ENCODE measurements at places on chromosomes 5 and 9. TPM values are rescaled to one million over a fixed set of nuclear protein-coding genes. Genes with fewer than 3 reads are reported as not detected.

ACER2 gene
- total RNA-seq, result 8.8 TPM

KIF12 gene
- 51.2 TPM for total RNA-seq

CORO2A gene
- 1.3 TPM for total RNA-seq

PPP6C gene
- 23.9 TPM for total RNA-seq

PCDHA13 gene
- 2.0 TPM for total RNA-seq

GPR150 gene
- total RNA-seq, result 2.0 TPM

GOLM1 gene
- 40.0 TPM for total RNA-seq

HMMR gene
- total RNA-seq, result 0.38 TPM

IFNA13 gene
- total RNA-seq, result not detected

COL5A1 gene
- total RNA-seq, result 1.2 TPM

ALDH1A1 gene
- total RNA-seq, result 190 TPM

SLC4A9 gene
- total RNA-seq, result 0.32 TPM

- no peak for DNase-seq
Observed at GRCh38 chr5:122170620-122171019, 41.3 kb downstream of the ZNF474 start.

DNA sequence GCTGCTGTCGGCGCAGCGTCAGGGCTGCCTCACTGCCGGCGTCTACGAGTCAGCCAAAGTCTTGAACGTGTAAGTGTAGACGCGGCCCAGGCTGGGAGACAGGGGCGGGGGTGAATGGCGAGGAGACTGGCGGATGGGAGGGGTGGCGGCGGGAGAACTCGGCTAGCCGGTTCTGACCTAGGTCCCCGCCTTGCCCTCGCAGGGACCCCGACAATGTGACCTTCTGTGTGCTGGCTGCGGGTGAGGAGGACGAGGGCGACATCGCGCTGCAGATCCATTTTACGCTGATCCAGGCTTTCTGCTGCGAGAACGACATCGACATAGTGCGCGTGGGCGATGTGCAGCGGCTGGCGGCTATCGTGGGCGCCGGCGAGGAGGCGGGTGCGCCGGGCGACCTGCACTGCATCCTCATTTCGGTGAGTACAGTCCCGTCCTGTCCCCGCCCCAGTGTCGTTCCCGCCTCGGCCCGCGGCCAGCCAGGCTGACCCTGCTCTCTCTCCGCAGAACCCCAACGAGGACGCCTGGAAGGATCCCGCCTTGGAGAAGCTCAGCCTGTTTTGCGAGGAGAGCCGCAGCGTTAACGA is 745 bp downstream of the GADD45G start:
- DNase-seq, result peak; percentile 58

- DNase-seq, result no peak
Observed at GRCh38 chr9:8401961-8402705, 602.6 kb upstream of the DMAC1 start.

DNA sequence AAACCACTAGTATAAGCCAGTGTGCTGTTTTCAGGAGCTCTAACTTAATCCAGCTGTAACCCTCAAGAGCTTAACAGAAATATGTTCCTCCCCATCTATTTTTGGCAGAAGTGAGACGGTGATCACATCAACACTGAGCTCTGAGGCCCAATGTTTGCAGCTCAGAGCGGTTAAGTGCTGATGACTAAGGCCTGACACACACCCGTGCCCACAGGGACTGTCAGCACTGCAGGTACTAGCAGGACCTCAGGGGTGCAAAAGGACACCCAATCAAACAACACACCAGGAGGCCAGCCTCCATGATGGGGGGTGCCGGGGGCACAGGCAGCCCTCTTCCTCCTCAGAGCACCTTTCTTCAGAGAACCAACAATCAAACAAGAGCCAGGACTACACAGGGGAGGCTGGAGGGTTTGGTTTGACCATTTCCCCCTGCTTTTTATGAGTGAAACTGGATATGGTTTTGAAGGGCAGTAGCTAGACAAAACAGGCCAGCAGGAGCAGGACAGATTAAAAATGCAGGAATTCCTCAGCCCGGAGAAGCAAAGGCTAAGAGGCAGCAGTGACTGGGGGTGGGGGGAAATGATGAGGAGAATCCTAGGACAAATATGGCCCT is 61.3 kb downstream of the RAPGEF1 start:
- DNase-seq, result peak; percentile 54

DNA sequence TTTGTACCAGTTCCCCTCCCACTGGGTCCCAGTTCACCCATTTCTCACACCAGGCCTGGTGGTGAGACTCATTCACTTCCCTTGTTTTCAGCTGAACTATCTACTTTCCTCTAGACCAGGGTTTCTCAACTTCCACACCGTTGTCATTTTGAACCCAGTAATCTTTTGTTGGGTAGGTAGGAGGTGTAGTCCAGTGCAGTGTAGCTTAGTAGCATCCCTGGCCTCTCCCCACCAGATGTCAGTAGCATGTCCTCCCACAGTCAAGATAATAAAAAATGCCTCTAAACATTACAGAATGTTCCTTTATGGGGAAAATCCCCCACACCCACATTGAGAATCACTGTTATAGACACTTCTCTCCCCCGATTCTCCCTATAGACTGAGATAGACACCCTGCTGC is 299.1 kb downstream of the EPB41L4A start:
- no peak for DNase-seq

- no peak for DNase-seq
Observed at GRCh38 chr5:179323026-179323870, 22.0 kb downstream of the ADAMTS2 start.

- DNase-seq, result no peak
Observed at GRCh38 chr9:130839132-130840111, 4.4 kb downstream of the ABL1 start.

DNA sequence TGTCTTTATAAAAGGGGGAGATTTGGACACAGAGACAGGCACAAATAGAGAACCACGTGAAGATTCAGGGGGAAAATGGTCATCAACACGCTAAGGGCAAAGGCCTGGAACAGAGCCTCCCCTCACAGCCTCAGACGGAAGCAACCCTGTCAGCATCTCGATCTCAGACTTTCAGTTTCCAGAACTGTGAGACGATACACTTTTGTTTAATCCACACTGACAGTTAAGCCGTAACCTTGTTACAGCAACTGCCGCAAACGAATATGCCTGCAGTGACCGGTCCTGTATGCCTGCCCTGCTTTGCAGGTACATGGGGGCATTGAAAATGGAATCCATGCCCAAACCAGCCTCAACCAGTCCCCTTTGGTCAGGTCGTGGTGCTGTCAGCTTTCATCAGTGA is 139.5 kb downstream of the ATPSCKMT start:
- no peak for DNase-seq

DNA sequence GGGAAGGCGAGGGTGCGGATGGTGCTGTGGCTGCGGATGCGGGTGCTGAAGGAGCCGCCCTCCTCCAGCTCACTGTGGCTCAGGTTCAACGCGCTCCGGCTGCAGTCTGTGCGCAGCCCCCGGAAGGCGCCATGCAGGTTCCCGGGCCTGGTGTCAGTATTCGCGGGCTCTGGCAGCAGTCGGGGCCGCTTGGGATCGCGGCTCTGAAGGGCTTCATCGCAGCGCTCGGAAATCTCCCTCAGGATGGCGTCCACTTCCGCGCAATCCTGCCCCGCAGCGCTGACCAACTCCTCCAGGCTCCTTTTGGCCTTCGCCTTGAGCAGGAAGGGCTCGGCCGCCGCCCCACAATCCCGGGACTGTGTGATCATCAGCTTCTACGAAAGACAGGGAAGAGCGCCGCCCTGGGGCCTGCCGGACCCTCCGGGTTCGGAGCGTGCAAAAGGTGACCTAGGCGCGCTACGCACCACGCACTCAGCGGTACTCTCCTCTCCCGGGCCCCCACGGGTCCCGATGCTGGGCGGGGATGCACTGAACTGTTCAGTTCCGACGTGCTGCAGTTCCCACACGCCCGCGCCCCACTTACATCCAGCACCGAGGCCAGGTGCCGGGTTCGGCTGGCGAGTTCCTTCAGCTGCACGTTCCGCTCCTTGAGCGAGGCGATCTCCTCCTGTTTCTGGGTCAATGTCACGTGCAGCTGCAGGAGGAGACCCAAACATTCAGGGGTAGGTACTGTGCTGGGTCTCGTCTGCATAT is 6.5 kb downstream of the MCIDAS start:
- DNase-seq, result no peak

- no peak for DNase-seq
Observed at GRCh38 chr9:93263334-93264229, 79.6 kb downstream of the WNK2 start.

GRCh38 chr9:127862075-127863011 is 7.9 kb upstream of the ENG start:
- DNase-seq, result no peak

DNA sequence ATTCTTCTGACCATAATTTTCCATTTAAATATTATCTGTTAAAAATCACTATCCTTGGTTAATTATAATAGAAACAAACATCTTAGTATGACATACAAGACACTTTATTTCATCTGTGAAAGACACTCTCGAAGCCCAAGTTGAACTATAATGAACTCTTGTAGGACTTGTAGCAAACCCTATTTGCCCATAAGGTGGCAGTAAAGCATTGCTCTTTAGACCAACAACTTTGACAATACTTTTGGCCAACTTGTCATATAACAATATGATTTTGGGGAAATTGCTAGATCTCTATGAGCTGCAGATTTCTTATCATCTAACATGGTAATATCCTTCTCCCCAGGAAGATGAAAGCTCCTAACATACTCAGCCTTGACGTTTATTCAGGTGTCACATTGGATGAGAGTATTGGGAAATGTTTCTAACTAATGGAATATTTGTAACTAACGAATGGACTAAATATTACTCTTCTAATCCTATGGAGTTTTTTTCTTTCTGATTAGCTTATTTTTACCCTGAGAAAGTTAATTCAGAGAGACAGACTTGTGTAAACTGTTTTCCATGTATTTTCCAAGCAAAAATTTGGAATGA is 11.0 kb downstream of the SPINK14 start:
- DNase-seq, result no peak

DNA sequence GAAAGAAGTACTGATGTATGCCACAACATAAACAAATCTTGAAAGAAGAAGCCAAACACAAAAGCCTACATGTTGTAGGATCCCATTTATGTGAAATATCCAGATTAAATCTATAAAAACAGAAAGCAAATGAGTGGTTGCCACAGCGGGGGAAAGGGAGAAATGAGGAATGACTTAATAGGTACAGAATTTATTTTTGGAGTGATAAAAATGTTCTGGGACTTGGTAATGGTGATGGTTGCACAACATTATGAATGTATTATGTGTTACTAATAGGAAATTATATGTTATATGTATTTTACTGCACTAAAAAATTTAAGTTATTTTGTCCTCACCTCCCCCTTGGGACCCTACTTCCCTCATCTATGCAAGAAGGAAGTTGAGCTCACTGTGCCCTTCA is 16.4 kb upstream of the TTC1 start:
- no peak for DNase-seq

DNA sequence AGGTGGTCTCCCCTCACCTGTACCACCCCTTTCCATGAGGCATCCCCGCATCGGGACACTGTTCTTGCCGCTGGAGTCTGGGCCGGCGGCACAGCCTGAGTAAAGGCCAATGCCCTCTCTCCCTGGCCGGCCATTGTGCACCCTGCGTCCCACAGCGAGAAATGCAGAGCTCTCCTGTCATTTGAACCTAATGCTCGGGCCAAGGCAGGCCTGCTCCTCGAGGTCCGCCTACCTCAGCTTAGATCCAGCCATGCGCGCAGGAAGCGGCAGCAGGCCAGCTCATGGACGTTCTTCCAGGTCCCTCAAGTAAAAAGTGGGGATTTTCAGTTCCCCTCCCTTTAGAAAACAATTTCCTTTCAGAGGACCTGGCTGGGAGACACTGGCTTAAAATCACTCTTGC is 135.0 kb downstream of the HSD17B3 start:
- no peak for DNase-seq

- DNase-seq, result no peak
Observed at GRCh38 chr5:147619281-147619878, 109.5 kb upstream of the DPYSL3 start.

GRCh38 chr9:93569621-93570174 is 6.7 kb upstream of the PHF2 start:
- DNase-seq, result no peak

GRCh38 chr5:139660923-139661814 is 13.0 kb downstream of the CXXC5 start:
- peak; percentile 93 for DNase-seq

- no peak for DNase-seq
Observed at GRCh38 chr9:130028493-130029222, 14.3 kb downstream of the FNBP1 start.

DNA sequence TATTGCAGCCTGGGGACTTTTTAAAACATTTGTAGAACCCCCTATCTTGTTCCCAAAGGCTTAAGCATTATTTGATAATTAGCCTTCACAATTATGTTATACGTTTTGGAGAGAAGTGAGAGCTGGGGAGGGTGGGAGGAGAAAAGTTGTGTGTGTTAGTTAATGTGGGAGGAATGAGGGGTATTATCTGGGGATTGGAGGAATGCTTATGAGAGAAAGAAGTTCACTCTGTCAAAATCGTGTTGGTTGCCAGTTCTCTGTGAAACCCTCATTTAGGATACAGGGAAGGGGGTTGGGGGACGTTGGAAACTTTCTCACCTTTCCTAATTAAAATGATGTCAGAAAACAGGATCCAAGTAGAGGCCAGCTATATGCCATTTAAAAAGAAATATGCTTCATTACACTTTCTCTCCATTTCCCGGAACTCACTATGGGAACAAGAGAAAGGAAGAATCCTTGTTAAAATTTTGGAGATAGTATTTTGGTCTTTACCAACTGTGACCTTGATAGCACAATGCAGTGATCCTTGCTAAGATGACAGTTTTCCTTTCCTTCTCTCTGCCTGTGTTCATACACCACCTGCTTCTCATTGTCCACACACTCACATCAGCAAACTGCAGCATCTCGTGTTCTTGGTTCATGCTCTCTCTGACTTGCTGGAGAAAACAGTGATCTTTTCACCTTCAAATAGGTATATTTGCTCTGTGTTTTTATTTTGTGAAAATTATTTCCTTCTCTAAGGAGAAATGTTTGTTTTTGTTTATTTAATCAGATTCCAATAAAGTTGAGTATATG is 336.7 kb upstream of the CLINT1 start:
- DNase-seq, result no peak

- no peak for DNase-seq
Observed at GRCh38 chr9:127903557-127904475, 4.4 kb upstream of the ST6GALNAC6 start.

- DNase-seq, result peak; percentile 62
Observed at GRCh38 chr9:136556166-136556565, 10.3 kb upstream of the NOTCH1 start.

GRCh38 chr5:69510694-69511093 is 18.1 kb downstream of the OCLN start:
- no peak for DNase-seq

GRCh38 chr5:150622157-150622556 is 18.3 kb upstream of the SYNPO start:
- no peak for DNase-seq

GRCh38 chr5:154779105-154779504 is 23.9 kb downstream of the LARP1 start:
- no peak for DNase-seq

DNA sequence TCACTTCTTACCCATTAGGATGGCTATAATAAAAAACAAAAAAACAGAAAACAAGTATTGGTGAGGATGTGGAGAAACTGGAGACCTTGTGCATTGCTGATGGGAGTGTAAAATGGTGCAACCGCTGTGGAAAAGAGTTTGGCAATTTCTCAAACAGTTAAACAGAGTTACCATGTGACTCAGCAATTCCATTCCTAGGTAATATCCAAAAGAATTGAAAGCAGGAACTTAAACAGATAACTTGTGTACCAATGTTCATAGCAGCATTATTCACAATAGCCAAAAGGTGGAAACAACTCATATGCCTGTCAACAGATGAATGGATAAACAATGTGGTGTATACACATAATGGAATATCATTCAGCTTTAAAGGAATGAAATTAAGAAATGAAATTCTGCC is 28.9 kb downstream of the DCP2 start:
- no peak for DNase-seq
